ENCODE measurements at places on chromosomes 3 and 15.

DNA sequence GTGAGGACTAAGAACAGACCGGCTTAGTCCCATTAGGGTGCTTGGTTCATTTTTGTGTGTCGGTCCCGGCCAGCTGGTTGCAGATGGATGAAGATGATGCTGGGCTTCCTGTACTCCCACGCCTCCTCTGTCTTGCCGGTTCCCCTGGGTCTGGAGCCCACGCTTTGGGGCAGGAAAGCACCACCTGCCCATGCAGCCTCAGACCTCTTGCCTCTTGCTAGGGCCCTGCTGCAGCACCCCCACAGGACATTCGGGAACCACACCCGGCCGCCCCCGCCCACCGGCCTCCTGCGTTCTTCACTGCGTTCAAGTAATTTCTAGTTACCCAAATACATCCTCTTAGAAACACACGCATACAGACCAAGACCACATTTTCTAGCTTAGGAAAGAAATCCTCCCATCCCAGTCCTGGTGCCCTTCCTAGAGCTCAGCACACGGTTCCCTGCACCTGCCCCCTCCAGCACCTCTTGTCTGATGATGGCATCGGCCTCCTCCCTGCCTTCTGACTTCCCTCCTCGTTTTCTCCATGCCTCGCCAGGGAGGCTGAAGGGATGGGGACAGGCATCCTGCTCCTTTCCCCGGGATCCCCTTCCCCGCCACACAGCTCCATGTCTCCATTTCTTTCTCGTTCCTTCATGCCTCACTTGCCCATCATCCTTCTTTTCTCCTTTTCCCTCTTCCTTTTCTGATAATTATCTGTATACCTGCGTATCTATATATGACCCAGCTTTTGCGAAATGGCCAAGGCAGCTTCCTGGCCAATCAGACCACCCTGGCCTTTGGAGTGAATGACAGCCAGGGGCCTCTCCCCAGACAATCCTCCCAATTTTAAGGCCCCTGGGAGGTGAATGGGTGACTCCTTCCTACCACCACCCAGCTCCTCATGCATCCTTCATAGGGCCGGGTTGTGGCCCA lies 30.9 kb downstream of the FAM3D start:
- DNase-seq: no peak

DNA sequence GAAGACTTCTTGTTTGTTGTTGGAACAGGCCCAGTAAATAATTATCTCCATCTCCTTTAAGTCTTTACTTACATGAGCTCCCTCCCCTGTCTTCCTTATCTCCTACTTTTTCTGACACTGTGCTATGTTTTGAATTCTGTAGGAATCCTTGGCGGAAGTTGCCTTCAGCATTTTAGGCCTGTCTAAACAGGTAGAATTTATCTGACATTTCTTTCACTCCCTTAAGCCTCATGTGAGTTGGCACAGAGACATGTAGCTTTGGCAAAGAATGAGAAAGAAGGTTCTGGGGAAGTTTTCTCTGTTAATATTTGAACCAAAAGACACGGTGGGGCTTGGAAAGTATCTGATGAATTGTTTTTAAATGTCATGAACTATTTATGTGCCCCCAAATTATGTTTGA lies 8.1 kb downstream of the MCTP2 start:
- no peak for DNase-seq

- DNase-seq: no peak
Measured at GRCh38 chr15:100256101-100256969, 85.4 kb downstream of the ADAMTS17 start.

DNA sequence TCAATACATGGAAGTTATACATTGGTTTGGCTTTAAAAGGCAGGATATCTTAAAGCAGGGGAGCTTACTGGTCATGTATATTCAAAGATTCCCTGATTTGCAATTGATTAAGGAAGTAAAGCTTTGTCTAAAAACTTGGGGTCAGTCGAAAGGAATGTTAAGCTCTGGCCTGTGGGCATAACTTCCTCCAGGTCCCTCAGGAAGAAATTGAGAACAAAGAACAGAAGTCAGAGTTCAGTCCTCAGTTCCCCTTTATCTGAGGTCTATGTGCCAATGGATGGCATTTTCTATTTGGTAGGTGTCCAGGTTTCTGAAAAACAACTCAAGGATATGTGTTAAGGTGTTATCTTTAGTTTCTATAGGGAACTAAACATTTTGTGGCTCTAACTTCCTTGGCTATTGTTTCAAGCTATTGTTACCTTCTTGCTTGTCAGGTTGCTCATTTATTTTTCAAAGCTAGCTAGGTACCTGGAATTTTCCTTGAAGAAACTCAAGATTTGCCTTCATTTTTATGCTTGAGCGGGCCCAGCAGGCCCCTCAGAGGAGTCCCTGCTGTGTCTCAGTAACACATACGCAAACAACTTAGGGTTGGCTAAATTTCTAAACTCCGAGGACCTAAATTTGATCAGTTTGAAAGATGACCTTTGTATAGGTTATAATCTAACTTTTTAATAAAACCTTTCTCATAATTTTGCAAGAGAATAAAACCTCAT lies 135.0 kb upstream of the UBE2E2 start:
- no peak for DNase-seq

DNA sequence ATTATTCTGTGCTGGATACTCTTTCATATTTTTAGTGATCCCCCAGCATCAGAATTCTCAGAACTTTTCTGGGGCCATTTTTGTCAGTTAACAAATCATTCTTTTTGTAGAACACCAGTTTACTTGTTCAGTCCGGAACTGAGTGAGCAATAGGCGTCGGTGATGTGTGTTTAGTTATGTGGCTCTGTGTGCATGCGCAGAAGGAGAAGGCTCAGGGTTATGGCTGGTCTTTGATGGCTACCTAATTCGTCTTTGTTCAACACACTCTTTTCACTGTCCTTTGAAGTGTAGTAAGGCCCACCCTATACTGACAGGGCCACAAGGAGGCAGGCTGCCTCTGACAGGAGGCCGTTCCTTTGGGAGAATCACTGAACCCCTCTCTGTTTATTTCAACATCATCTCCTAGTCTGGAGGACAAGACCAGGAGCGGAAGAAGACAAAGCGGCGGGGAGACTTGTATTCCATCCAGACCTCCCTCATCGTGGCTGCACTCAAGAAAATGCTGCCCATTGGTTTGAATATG lies 158.2 kb upstream of the CHRM5 start:
- DNase-seq: no peak

- DNase-seq: no peak
Measured at GRCh38 chr3:123609063-123609462, 24.2 kb upstream of the HACD2 start.

DNA sequence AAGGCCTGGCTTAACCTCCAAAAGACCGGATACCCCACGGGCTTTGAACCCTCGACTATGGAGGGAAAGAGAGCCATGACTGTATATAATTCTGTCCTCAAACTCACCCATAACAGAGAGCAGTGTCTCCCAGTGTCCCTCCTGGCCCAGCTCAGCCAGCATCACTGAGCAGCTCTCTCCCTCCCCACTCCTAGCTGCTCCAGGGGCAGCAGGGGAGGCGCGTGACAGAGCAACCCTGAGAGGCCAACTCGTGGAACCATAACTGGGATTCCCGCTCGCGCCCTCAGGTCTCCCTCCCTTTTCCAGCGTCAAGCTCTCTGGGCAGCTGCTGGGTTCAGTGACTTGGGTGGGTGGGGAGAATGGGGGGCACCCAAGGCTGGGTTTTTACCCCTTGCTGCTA lies 561 bp upstream of the CPLX3 start:
- DNase-seq: no peak

- DNase-seq: no peak
Measured at GRCh38 chr3:48945891-48946549, 27.4 kb downstream of the ARIH2 start.

- DNase-seq: no peak
Measured at GRCh38 chr3:98592345-98592935, 971 bp downstream of the CPOX start.

DNA sequence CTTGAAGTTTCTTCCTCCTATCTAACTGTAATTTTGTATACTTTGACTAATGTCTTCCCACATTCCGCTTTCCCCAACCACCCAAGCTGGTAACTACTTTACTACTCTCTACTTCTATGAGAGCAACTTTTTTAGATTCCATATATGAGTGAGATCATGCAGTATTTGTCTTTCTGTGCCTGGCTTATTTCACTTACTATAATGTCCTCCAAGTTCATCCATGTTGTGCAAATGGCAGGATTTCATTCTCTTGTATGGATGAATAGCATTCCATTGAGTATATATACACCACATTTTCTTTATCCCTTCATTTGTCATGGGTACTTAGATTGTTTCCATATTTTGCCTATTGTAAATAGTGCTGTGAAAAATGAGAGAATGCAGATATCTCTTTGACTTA lies 78.5 kb upstream of the CCNL1 start:
- DNase-seq: no peak
